ENCODE measurements at places on chromosomes 5 and 9. TPM values are rescaled to one million over a fixed set of nuclear protein-coding genes. Genes with fewer than 3 reads are reported as not detected.

DNA sequence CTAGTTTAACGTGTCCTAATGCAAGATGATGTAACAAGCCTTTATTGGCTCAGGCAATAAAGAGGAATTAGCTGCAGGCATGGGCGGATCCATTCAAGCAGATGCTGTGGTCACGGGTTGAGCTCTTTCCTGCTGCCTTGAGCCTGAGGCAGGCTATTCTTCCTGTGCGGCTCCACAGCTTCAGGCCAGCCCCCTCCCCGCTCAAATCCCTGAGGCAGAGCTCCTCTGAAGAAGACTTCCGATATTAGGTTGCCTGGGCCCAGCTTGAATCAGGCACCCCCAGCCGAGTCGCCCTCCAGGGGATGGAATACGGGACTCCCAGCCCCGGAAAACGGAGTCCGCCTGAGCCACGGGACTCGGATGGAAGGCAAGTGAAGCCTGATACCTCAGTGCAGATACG is 95.0 kb upstream of the RUFY1 start:
- no peak for DNase-seq

The PFN3 gene
- polyA plus RNA-seq, result not detected

- no peak for DNase-seq
These were observed 68.9 kb downstream of the WDR41 start for GRCh38 chr5:77423022-77423750.

- peak; percentile 51 for DNase-seq
These were observed at the start of gene F2R for GRCh38 chr5:76715736-76716455. Gene F2R (plus strand): TSS chr5:76716126. CDS start chr5:76716308, 182 bp downstream.

DNA sequence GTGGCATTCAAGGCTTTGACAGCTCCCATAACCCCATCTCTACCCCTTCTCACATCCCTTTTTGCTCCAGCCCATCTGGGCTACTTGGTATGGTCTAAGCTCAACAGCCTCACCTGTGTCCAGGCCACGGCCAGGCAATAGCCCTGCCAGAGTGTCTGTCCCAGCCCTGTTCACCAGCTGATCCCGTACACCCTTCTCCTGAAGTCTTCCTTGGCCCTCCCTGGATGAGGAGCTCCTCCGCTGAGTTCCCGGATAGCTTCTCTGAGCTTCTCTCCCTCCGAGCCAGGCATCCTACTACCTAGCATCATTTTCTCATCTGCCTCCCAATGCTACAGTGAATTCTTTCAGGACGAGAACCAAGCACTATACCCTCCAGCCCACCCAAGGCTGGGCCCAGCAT is 208.2 kb downstream of the DAB2IP start:
- DNase-seq, result no peak

All from CD4-positive, alpha-beta memory T cell (primary cell).